NCI-H187 (cell line): ENCODE measurements at places on chromosomes 5 and 9.

DNA sequence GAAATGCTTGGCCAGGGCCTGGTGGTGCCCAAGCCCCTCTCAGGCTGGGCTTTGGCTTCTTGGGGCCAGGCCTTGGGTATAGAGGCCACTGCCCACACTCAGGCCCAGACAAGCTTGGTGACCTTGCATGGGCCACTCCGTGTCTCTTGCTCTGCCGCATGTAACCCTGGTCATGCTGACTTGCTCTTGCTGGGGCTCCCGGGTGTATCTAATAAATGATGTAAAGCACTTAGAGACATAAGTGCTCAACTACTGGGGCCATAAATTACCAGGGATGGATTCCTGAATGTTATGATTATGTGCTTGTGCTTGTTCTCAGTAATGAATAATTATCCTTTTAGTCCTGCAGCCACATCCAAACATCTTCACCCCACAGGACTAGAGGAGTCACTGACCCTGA, 54.0 kb downstream of the C5orf15 start:
- no peak for DNase-seq

DNA sequence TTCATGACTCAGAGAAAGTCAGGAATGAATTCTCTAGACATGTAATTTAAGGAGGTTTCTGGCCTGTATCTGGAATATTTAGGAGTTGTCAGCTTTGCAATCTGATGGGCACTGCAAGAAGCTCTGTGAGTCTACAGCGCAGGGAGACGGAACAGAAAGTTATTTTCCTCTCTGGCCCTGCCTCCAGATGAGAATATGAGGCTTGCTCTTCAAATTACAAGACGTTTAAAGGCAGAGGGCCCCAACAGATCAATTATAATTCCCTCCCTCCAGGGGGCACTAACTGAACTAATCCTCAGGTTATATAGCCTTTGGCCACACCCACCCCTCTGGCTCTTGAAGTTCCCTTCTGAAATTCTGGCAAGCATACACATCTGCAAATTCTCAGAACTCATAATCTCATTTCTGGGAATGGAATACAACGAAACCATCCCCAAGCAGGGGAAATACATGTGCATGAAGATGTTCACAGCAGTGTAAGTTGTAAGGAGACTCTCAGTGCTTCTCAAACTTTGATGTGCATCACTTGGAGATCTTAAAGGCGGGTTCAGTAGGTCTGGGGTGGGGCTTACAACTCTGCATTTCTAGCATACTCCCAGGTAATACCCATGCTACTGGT, 307.6 kb downstream of the CWC27 start:
- no peak for DNase-seq

GRCh38 chr5:80189201-80189600, 66.6 kb downstream of the SERINC5 start:
- DNase-seq: no peak

DNA sequence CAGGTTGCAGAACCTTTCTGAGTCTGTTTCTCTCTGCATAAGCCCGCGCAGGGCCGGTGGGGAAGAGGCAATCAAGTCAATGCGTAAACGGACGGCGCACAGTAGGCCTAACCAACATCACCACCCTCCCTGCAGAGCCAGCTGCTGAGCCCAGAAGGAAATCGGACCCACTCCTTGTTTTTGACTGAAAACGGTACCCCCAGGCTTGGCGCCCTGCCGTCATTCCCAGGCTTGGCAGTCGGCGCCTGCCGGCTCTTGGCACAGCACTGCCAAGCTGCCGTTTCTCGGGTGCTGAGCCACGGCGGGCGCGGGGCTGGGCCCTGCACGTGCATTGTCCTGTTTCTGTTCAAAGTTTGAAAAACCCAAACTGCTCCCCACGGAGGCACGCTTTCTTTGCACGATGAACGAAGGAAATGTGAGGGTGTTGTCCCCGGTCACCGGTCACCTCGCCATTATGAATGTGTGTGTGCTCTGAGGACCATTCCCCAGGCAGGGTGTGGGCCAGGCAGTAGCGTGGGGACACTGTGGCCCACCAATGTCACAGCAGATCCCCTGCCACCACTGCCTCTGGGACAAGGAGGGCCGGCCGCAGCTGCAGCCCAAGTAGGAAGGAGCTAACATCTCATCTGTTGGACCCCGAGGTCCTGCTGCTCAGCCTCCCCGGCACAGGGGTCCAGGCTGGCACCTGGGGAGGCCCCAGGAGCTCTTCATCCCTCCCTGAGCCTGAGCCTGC, 20.1 kb downstream of the FIBCD1 start:
- DNase-seq: no peak

DNA sequence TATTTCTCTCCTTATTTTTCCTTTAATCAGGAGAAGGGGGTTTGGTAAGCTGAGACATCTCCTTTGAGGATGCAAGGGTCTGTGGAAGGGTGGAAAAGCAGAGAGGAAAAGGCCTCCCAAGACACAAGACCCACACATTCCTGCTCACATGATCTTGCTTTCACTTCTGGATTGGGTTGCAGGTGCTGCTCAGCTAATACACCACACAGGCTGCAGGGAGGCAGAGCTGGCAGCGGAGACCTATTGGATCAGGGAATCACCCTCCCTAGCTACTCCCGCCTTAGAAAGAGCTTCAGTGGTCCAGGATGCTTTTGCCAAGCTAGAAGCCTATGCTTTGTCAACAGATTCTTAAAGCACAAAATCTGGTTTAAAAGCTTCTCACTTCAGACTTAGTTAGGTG, 87.6 kb upstream of the IL33 start:
- DNase-seq: no peak

- no peak for DNase-seq
These were observed 110.1 kb upstream of the PANK3 start for GRCh38 chr5:168689260-168689659.

DNA sequence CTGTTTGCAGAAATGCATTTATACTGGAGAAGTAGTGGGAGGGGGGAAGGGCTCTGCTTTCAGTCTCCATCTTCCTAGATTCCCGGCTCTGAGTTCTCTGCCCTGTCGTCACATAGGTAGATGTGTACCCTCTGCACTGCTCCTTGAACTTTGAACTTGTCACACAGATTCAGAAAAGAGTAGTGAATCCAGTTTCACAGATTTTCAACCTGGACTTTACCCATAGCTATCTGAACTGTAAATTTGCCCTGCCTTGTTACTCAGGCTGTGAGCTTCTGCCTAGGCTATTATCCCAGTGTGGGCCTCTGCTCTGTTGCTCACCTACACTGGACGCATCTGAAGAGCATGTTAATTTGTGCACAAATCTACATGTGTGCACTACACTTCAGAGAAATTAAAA, 12.8 kb upstream of the C9orf152 start:
- no peak for DNase-seq

DNA sequence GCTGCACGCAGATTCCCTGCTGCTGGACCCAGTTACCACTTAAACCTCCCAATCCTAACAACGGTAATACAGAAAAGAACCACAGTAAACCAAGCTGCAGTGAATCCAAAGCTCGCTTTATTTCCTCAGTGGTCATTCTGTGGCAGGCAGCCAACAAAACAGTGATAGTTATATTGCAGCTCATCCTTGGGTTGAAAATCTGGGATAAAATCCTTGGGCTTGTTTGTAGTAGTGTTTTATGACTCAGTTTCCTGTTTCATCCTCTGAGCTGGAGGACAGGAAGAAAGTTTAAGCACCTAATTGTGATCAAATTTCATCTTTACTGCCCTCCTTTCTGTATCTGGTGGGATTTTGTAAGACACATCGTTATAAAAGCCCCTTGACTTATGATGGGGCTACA, 31.4 kb downstream of the HMGCR start:
- DNase-seq: no peak

- no peak for DNase-seq
These were observed 88.4 kb upstream of the CXCL14 start for GRCh38 chr5:135667204-135667603.

DNA sequence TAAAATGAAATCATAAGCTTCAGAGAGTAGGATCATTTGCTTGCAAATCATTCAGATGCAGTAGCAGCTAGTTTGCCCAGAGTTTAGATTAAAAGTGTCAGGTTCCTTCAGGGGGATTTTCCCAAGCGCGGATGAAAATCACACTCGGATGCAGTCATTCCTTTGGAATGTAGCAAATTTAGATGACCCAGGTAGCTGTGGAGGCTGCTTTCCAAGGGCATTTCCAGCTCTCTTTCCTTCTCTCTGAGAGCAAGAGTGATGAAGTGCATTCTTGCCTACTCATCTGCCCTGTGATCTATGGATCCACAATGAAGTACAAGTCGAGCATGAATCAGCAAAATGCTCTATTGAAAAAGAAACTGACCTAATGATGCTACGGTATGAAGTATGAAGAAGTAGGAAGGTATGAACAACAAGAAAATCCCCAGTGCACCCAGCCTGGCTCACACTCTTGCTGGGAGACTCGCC, 200.2 kb downstream of the PLK2 start:
- DNase-seq: no peak
